NCI-H446 (cell line): ENCODE measurements at places on chromosomes 11 and 22.

DNA sequence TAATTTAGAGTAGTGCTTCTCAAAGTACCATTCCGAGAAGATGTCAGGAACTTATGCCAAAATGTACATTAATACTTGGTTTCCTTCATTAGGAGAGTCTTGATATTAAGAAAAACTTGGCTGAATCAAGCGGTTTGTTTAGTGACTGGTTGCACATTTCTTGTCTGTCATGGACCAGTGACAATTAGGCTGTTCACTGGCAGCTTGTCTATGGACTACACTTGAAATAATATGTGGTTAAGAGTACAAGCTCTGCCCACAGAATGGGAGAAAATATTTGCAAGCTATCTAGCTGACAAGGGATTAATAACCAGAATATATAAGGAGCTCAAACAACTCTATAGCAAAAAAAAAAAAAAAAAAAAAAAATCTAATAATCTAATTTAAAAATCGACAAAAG lies 24.6 kb downstream of the COA4 start:
- no peak for DNase-seq

GRCh38 chr22:23085351-23085671 lies 15.0 kb downstream of the GNAZ start:
- no peak for DNase-seq

GRCh38 chr11:41713030-41713429 lies 253.6 kb upstream of the LRRC4C start:
- DNase-seq = no peak

DNA sequence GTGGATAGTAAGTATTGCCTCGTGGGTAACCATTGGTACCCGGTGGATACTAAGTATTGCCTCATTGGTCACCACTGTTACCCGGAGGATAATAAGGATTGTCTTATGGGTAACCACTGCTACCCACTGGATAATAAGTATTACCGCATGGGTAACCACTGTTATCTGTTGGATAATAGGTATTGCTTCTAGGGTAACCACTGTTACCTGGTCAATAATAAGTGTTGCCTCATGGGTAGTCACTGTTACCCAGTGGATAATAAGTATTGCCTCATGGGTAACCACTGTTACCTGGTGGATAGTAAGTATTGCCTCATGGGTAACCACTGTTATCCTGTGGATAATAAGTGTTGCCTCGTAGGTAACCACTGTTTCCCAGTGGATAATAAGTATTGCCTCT lies 22.6 kb upstream of the NXPE4 start:
- DNase-seq = no peak

GRCh38 chr11:56841210-56841810 lies 92.8 kb upstream of the OR9G4 start:
- peak; percentile 3 for DNase-seq

DNA sequence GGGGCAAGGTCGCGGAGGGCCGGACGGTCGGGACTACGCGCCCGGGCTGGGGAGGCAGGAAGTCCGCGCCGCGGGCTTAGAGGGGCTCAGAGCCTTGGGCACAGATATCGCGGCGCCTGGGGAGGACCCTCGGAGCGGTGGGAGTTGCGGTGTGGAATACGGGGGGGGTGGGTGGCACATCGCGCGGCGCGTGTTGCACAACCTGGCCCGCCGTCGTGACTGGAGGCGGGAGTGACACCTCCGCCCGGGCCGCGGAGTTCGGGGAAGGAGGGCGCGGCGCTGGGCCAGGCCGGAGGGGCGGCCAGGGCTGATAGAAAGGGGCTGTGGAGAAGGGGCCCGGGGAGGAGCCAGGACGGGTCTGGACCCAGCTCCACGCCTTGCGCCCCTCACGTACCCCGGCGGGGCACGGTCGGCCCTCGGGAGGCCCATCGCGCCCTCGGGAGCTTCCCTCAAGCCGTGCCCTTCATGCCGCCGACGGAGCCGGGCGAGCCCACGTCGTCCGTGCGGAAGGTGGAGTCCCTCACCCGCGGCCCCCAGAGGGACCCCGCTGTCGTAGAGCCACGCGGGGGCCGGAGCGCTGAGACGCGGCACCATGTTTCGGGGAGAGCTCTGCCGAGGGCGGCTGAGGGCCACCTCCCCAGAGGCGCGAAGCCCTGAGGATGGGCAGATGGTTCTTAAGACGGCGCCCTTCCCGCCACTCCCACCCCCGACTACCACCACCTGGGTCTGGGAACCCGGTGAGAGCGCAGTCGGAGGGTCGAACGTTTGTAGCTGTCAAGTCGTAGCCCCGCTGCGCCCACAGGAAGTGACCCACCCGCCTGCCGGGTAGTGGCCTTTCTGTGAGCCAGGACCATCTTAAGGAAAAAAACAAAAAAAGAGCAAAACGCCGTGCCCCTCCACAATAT lies 729 bp downstream of the IL17RA start:
- no peak for DNase-seq

DNA sequence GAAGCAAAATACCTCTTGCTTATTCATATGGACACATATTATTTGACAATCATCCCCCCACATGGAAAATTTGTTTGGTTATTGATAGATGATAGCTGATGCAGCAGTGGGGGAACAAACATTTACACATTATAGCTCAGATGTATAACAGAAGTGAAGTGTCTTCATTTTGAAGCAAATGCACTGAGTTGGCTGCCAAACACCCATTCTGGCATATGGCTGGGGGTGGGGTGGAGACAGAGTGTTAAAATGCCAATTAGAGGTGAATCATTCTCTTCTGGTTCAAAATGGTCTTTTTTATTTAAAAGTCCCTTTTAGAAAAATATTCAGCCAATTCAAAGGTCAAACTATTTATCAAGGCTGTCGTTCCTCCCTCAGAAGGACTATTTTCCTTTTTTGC lies 157.3 kb upstream of the TRPC6 start:
- peak; percentile 87 for DNase-seq
